ENCODE measurements at places on chromosomes 5 and 9.
A peak's percentile ranks its signal among the peaks of the same experiment; 100 is the strongest.

DNA sequence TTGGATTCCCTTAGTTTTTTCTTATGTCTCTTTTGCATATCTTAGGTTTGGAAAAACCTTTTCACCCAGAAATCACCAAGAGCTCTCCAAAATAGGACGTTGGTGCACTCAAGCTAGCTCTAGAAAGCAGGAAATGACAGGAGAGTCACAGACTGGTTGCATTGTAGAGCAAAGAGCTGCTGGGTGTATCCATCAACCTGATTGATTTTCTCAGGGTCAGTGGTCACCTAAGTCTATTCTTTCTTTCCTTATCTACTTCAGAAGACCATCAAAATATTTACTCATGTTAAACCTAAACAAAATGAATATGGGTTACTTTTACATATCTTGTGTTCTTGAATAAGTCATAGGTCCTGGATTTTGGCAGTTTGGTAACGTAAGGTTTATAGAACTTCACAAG, 14.9 kb downstream of the SLC26A2 start:
- DNase-seq, result no peak

DNA sequence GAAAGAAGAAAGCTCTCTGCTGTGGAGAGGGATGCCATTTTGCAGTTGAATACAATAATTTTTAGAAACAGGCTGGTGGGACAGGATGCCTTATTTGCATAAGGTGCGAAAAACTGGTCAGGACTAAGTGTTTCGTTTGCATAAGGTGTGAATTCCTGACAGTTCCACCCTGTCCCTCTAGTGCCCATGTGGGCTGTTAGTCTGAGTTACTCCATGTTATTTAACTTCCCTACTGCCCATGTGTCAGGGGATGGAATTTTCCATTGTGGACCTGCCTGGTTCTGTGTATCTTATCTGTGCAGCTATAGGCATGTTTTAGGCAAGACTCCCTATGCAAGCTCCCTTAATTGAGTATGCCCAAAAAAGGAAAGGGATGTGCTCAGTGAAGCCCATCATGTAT, 35.3 kb upstream of the NFIL3 start:
- no peak for DNase-seq

GRCh38 chr5:18745988-18746615, 1111.8 kb downstream of the TAF11L14 start:
- no peak for DNase-seq

GRCh38 chr5:77360973-77361372, 131.1 kb downstream of the WDR41 start:
- no peak for DNase-seq

GRCh38 chr9:135971892-135972291, 10.7 kb upstream of the UBAC1 start:
- DNase-seq, result no peak

GRCh38 chr5:53730943-53731342, 170.5 kb downstream of the NDUFS4 start:
- no peak for DNase-seq

- no peak for DNase-seq
Observed at GRCh38 chr5:32989815-32990214, 278.7 kb downstream of the NPR3 start.

- no peak for DNase-seq
Observed at GRCh38 chr9:92736563-92737215, 27.9 kb downstream of the BICD2 start.

DNA sequence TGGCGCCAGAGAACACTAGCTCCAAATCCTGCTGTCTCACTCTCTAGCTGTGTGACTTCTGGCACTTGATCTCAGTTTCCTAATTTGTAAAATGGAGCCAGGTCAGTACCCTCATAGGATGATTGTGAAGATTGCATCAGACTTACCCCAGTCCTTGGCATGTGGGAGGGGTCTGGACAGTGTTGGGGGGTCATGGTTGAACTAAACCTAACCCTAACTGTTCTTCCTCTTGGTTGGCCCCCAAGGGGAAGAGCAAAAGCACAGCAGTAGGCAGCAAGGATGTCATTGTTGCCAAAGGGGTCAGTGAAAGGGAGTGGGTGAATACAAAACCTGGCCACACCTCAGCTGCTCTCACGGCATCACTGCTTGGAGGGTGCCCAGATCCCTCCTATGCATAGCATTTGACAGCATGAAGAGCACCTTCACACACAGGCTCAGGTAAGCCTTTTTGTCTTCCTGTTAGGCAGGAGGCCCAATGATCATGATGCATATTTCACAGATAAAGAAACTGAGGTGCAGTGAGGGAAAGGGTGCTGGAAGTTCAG, 15.7 kb upstream of the CXCL14 start:
- DNase-seq, result no peak

- DNase-seq, result no peak
Observed at GRCh38 chr5:58455066-58455465, 4.8 kb downstream of the PLK2 start.

DNA sequence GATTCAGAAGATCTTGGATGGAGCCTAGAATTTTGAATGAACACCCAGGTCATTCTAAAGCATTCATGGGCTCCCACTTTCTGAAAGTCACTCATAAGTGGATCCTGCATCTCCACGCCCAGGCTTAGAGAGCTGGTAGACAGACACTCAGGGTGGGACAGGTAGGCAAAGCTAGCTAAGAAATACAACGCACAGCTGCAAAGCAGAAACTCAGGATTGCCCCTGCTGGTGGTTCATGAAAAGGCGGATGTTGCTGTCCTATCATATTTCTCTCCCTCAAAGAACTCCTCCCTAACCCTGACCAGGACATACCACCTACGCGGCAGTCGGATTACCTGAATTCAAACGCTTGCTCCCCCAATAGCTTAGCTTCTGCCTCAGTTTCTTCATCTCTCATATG, 226.5 kb downstream of the GLIS3 start:
- DNase-seq, result no peak

GRCh38 chr5:144086295-144086694, 84.2 kb downstream of the YIPF5 start:
- no peak for DNase-seq

DNA sequence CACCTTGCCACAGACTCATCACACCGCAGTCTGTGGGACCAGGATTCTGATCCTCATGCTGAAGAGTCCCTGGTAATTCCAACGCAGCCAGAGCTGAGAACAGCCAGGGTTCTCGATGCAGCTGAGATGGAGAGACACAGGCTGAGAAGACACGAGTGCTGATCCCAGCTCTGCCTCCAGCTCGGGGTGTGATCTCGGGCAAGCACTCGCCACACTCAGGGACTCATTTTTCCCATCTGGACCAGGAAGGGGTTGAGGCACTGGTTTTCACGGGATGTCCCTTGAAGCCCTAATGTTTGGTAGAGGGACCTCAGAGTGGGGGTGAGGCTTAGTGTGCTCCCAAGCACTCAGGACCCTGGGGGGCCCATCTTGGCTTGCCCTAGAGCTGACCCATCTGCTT, 200.4 kb downstream of the CDK5RAP2 start:
- DNase-seq, result no peak

- DNase-seq, result no peak
Observed at GRCh38 chr5:55324815-55325418, 17.1 kb downstream of the MTREX start.

DNA sequence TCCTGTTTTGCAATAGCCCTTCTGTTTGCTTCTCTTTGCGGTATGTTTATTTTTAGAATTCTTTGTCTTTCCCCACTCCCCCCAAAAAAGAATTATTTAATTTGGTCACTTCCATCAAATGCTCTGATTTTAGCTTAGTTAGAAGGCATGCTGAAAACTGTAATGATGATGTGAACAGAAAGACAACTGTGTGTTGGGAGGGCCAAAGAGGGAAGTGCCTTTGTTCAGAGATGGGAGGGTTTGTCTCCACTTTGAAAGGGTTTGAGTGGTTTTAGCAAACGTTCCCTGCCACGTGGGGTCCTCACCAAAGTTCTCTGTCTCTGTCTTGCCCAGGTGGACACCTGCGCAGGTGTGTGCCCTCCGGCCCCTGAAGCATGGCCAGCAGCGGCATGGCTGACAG, 41.9 kb downstream of the SYK start:
- no peak for DNase-seq

DNA sequence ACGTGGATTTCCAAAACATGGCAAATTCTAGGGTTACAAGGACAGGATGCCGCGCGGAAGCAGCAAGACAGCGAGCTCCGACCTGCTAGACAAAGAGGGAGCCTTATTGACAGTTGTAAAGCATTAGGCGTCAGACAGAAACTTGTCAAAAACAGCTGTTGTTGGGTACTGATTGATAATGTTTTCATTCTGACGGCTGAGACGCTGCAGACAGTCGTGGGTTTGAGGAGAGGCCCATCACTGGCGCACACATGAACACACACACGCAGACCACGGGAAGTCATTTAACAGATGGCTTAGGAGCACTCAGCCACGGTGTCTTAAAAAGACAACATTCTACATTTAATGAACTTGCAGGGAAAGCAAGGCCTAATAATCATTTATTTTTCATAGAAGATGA, 324.0 kb downstream of the NDUFS4 start:
- DNase-seq, result no peak

GRCh38 chr5:5306696-5307095, 115.8 kb upstream of the ICE1 start:
- peak; percentile 28 for DNase-seq

DNA sequence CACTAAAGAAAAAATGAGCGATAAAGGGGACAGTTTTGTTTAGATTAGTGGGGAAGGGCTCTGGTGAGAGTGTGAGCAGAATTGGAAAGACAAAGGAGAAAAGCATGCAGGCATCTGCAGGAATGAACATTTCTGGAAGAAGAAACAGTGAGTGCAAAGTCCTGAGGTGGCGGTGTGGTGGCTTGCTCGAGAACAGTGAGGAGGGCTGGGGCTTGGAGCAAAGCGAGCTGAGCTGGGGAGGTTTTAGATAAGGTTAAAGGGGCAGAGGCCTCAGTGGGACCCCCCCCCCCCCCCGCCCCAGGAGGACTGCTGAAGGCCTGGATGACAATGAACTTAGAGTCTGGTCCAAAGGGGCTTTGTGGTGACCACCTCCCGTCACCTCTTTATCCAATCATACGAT, 202.7 kb upstream of the MVB12B start:
- DNase-seq, result no peak

GRCh38 chr9:131666774-131667173, 73.1 kb downstream of the RAPGEF1 start:
- no peak for DNase-seq

GRCh38 chr5:160514866-160515265, 93.2 kb downstream of the PTTG1 start:
- no peak for DNase-seq

- DNase-seq, result no peak
Observed at GRCh38 chr5:174535669-174536068, 188.7 kb upstream of the MSX2 start.

DNA sequence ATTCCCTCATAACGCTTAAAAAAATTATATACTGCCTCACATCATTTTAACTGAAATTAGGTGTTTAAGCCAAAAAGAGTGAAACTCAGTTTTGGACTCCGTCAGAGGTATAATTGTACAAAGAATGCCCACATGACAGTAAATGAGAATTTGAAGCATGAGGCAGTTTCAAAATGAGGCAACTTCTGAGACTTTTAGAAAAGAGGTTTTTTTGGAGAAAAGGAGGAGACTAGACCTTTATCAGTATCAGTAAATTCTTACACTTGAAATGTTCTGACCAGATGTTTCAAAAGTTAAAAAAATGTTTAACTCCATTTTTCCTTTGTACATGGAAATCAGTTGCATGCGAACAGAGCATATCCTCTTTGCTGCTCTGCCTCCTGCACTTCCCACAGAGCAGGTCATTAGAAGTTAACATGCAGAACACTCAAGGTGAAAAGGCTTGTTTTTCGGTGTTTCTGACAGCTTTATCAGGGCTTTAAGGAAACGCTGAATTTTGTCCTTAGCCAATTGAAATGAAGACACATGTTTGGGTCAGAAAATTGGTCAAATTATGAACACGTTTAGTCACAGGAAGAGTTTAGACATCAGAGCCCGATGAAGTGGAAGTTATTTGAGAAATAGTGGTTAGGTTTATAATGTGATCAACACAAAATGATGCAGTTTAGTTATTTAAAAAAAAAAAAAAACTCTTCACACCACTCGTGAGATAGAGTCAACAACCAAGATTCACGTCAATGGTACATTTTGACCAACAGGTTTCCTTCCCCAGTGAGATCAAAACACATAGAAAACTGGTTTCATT, 59.5 kb downstream of the PIK3R1 start:
- DNase-seq, result no peak

DNA sequence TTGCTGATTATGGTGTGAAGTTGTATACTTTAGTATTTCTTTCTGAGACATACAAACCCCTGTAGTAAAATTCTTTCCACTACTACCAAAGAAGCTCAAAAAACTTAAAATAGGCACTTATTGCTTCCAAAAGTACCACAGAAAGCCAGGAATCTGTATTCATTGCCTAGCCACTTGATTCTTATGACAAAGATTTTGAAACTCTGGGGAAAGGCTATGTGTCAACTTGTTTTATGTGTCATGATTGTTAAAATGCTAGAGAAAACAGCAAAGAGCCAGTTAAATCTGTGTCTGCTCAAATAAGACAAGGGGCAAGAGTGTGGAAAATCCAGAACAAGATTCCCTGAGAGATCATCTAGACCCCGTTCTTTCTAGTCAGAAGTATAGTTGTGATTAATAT, 6.0 kb downstream of the KIF2A start:
- DNase-seq, result no peak

- no peak for DNase-seq
Observed at GRCh38 chr9:12838546-12838945, 63.7 kb downstream of the LURAP1L start.

- DNase-seq, result no peak
Observed at GRCh38 chr9:16640649-16641048, 229.8 kb downstream of the BNC2 start.

DNA sequence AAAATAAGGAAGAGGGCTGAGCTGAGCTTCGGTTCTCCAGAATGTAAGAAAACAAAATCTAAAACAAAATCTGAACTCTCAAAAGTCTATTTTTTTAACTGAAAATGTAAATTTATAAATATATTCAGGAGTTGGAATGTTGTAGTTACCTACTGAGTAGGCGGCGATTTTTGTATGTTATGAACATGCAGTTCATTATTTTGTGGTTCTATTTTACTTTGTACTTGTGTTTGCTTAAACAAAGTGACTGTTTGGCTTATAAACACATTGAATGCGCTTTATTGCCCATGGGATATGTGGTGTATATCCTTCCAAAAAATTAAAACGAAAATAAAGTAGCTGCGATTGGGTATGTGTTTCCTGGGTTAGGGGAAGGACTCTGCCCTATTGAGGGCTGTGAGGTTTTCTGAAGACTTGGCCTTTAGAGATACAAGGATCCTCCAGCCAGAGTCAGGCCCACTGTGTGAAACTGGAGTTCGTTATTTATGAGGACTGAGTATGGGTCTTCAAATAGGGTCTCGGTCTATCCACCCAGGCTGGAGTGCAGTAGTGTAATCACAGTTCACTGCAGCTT, 3.8 kb downstream of the EGR1 start:
- DNase-seq, result no peak

- DNase-seq, result no peak
Observed at GRCh38 chr5:139705655-139706587, 57.8 kb downstream of the CXXC5 start.
